T-cell (primary cell): ENCODE measurements at places on chromosomes 16 and 17.
A peak's percentile ranks its signal among the peaks of the same experiment; 100 is the strongest.

GRCh38 chr17:4703330-4703691 lies 626 bp downstream of the PELP1 start:
- DNase-seq = no peak

- no peak for DNase-seq
Measured at GRCh38 chr16:50360033-50360778, 8.6 kb downstream of the BRD7 start.

DNA sequence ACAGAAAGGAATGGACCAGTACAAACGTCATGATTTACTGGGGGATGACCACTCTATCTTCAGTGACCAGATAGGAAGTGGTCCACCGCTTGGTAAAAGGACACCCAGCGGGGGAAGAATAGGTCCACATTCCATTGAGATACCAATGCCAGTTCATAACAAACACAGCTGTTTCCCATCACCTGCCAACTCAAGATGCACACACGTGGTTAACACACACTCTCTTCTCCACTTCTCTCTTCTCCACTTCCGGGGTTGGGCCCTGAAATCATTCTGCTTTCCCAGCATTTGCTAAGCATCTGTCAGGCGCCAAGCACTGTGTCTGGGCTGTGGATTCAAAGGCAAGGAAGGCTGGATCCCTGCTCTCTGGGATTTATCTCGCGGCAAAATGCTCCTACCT lies 175.5 kb downstream of the SLC39A11 start:
- no peak for DNase-seq

DNA sequence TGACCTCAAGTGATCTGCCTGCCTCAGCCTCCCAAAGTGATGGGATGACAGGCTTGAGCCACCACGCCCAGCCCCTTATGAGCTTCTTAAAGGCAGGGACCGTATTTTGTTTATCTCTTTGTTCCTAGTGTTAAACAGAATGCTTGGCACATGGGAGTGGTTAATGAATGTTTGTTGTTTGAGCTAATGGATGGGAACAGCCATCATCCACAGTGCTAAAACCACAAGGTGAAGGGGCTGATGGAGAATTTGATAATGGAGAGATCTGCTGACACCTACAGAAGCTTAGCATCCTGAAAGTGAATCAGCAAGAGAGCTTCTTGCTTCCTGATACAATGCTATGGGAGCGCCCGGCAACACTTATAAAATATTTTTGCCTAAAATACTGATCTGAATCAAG lies 8.6 kb upstream of the CDH1 start:
- DNase-seq = no peak

- DNase-seq = no peak
Measured at GRCh38 chr17:78263063-78263735, 31.8 kb downstream of the TMEM235 start.

DNA sequence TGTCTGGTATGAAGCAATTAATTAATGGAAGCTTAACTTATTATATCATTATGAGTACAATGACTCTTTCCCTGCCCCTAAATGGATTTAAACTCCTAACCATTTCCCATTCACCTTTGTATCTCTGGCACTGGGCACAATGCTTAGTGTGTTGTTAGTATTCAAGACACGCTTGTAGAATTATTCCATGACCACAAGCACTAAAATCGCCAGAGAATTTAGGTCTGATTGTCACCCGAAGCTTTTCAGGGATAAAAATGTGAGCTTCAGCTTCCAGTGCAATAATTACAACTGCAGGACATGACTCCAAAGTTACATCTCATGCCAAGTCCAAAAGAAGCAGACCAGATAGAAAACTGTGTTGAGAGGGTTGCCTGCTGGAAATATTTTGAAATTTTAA lies 101.6 kb downstream of the CDH8 start:
- DNase-seq = no peak

- peak; percentile 58 for DNase-seq
Measured at GRCh38 chr17:49817993-49818392, 29.5 kb downstream of the KAT7 start.

DNA sequence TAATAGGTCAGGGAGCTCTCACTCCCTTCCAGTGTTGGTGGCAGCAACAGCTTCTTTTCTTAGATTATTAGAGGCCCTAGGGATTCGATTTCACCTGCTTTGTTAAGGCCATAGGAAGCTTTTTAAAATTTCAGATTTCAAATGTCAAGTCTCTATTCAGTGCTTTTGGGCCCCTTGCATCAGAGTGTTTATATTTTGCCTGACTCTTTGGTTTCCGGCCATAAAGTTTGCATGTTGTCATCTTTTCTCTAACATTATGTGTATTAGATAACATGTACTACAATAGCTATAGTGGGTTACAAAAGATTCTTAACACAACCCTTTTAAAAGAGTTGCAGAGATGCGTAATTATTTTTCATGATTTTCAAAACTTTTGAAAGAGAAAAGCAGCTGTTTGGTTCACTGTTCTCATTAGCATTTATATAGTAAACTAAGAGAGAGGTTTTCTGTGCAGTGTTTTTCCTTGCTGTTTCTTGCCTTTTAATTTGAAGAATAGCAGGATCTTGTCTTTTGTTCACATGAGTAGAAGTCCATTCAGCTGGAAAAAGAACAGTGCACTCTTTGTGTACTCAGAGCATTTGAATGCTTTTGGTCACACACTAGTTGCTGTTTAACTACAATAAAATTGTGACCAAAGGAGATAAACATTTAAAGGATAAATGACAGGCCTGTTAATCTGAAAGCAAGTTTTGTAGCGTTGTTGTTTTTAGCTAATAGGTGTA lies 52.5 kb downstream of the FTO start:
- DNase-seq = no peak

- no peak for DNase-seq
Measured at GRCh38 chr17:37065486-37066321, 117.0 kb downstream of the AATF start.

GRCh38 chr17:74808714-74809430 lies 32.7 kb upstream of the NAT9 start:
- no peak for DNase-seq

DNA sequence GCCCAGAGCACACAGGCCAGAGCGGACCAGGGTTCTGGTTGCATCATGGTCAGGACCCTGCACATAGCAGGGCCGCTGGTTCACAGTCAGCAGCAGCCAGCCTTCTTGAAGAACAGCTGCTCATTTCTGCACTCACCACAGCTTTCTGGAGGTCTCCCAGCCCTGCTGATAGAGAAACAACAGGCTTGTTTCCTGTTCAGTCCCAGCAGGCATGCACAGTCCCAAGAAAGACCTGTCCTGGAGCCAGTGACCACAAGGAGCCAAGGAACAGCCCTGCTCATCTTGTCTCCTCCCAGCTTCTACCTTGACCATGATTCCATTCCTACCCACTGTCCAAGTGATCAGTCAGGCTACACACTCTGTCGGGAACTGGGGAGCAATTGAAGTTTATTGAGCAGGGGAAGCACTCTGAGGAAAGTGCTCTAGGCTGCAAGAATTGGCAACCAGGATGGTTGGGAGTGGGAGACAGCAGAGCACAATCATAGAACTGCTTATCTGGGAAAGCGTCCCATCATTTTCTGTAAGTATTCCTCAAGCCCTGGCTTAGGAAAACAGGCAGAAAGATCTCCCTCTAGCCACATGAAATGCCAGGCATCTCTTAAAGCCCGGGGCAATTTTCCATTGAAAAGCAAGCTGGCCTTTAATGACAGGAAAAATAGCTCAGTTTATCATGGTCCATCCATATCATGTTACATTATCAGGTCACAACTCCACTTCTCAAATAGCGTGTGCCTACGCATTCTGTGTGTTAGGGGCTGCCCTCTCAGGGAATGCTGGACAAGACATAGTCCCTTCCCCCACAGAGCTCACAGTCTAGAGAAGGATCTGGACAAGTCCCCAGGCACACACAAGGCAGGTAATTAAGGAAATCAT lies 155.4 kb upstream of the FOXF1 start:
- DNase-seq = no peak

DNA sequence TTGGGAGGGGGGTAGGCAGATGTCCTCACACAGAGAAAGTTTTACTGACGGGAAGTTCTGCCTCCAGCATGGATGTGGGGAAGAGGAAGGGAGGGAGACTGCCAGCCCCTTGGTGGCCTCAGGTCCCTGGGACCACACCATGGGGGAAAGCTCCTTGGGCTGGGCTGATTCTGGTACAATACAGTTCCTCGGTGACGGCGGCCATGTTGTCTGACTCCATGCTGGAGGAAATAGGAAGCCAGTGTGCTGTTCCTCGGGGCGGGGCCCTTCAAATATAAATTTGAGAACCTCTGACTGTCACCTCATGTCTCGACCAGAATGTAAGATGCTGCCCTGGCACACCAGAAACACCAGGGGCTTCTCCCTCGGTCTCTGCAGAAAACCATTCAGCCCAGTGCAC lies 66.8 kb downstream of the CNGB1 start:
- no peak for DNase-seq

GRCh38 chr17:31250229-31250628 lies 46.8 kb downstream of the OMG start:
- no peak for DNase-seq

- DNase-seq = no peak
Measured at GRCh38 chr16:22050963-22051362, 41.4 kb upstream of the VWA3A start.

DNA sequence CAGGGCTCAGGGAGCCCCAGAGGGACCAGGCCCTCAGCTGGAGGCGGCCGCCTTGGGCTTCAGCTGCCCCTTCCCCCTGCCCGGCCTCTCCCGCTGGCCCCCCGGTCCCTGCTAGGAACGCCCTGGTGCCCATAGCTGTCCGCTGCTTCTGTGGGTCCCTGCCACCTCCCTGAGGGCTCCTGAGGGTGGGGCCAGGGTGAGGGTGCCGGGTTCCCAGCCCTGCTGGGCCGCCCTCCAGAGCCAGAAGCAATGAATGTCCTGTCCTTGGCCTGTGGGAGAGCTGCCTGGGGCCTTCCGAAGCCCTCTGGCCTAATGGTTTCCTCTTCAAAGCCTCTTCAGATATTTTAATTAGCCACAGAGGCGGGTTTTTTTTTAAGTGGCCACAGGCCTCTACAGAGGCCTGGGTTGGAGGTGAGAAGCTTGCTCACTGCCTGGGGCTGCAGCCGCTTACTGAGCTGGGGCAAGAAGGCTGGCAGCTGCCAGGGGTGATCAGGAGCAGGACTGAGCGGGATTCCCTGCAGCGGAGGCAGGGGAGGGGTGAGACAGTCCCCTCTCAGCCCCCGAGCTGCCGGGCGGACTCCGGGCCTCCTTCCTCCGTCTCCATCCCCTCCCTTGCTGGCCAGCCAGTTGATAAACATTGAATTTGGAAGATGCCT lies 9.9 kb downstream of the CENPX start:
- DNase-seq = no peak

DNA sequence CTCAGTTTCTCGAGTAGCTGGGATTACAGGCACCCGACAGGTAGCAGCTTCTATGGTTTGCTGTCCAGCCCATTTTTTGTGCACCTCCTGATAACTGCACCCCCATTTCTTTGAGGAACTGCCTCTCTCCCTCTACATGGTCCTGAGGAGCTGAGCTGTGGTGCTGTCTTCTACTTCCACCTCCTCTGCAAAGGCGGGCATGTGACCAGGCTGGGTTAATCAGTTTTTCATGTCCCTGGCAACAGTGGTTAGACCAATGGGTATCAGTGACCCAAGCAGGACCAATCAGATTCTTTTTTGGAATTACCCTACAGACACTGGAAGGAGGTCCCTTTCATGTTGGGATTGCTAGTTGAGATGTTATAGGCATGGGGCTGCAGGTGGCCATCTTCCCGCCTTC lies 41.3 kb downstream of the TBX21 start:
- no peak for DNase-seq

DNA sequence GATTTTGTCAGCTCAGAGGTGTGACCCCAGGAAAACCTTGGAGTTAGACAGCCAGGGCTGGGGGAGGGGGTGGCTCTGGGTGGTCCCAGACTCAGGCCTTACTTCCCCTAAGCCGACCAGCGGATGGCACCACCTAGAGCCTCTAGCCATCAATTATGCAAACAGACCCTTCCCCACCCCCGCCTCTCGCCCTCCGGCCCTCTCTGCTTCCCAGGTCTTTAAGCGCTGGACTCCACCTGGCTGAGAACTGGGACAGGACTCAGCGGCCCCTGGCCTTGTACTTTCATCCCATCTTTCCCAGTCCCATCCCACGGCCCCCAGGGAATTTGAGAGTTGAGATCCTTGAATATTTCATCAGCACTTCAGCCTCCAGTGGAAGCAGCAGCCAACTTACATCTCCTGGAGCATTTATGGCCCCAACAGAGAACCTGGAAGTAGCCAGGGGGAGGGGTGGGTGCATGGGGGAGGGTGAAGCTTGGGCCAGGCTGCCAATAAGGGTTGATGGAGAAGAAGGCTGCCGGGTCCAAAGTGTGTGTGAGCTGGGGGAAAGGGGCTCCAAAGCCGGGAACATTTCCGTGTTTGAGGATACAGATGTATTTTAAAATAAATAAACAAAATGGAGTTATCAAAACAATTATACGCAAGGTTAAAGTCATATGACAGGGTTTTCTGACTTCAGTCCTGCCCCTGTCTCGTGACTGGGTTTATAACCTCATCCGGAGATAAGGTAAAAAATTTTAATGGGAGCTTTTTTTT lies 7.5 kb upstream of the JUP start:
- DNase-seq = no peak

GRCh38 chr17:76793775-76794174 lies 55.9 kb downstream of the MFSD11 start:
- DNase-seq = no peak

GRCh38 chr16:89704281-89704680 lies 2.8 kb upstream of the SPATA2L start:
- no peak for DNase-seq

DNA sequence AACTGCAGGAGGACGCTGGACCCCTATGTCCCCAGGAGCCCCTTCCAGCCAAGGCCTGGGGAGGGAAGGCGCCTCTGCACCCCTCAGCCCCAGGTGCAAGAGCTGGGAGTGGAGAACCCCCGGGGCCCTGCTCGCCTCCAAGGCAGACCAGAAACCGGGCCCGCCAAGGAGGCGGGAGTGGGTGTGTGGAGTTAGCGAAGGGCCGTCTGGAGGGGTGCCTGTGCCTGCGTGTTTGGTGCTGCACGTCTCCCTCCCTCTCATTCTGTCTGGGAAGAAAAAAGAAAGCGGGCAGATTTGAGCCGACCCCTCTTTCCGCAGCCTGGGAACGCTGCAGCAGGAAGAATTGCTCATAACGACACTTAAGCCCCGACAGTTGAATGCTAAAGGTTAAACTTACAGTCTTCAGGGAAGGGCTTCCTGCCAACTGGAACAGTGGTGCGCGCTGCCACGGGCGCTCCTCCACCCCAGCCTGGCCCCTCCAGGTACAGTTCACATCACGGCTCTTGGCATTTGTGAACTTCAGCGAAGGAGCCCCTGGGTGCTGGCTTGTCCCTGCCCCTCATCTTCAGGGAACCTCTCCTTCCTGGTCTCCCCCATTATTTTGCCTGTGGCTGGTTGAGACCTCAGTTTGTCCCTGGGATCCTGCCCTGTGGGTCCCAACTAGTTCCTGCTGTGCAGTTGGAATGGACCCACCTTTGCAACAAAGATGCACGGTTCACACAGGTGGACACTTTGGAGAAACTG lies 19.2 kb upstream of the ZFHX3 start:
- no peak for DNase-seq

- no peak for DNase-seq
Measured at GRCh38 chr16:30087181-30087898, 4.4 kb downstream of the TBX6 start.

- DNase-seq = peak; percentile 23
Measured at GRCh38 chr17:72592242-72592966, 471.6 kb downstream of the SOX9 start.

GRCh38 chr16:30350134-30350871 lies 4.8 kb downstream of the CD2BP2 start:
- DNase-seq = no peak

GRCh38 chr17:58487589-58488427 lies at the start of gene HSF5:
Gene HSF5 (minus strand): TSS chr17:58488408. CDS start chr17:58488274, 134 bp downstream.
- peak; percentile 82 for DNase-seq

- no peak for DNase-seq
Measured at GRCh38 chr17:70521821-70522256, 352.5 kb downstream of the KCNJ2 start.
